ENCODE measurements at places on chromosomes 2 and 18.

DNA sequence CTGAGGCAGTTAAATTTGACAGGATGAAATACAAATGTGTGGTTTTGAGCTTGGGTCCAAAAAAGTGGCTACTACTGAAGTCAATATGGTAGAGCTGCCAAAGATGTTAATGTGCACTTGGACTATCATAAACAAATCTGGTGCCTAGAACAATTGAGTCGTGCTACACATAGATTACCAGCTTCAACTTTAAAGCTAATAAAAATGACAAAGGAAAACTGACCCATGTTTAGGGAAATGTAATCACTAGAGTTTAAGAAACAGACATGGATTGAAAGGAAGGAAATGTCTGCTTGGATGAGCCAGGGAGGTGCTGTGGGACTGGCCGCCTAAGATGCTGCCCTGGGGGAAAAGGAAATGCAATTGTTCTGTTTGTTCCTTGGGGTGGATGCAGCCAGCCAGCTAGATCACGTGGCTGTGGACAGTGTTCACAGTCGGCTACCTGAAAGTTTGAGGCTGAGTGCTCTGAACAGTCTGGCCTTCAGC, 36.6 kb downstream of the CYB5A start:
- no peak for DNase-seq

DNA sequence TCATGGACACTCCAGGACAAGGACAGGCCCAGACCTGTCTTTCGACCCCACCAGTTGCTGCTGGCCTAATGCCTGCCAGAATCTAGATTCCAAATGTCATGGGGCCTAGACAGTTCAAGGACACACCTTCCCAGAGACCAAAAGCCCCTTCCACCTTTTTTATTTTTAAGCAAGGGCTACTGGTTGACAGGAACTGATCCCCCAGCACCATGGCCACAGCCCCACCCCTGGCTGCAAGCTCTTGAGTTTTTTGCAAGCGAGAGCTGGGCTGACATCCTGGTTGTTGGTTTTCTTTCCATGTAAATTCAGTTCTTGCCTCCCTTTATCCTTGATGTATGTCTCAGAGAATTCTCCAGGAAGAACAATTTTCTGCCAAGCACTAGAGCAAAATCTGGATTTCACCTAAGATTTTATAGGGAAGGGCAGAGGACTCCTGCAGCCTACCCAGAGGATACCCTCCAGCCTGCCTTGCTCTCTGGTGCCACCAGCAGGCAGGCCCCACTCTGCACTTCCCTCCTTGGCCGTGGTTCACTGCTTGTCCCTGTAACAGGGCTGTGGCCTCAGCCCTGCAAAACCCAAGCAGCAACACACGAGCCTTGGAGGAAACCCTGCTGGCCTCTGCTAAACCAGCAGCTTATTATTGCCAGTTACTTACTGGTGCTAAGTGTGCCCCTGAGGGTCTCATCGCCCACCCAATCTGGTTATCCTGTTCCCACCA, 97.7 kb downstream of the TWIST2 start:
- peak; percentile 65 for DNase-seq

DNA sequence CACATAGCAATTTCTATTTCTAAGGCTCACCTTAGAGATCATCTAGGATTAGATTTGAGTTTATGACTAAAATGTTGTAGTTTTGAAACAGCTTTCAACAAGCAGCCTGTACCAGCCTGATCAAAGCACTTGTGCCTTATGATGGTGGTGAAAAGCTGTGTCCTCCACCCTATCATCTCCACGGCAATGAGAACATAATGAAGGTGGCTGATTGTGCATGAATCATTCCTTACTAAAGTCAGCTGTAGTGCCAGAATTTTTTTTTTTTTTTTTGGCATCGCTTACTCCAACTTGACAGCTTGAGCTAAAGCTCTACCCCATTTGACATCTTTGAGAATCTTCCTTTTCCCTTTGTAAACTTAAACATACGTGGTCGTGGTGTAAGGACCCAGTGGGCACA, 86.0 kb downstream of the DCC start:
- no peak for DNase-seq

GRCh38 chr2:232338759-232339106, 39.8 kb upstream of the ALPP start:
- DNase-seq = no peak

GRCh38 chr2:143261986-143262385, 132.8 kb downstream of the ARHGAP15 start:
- no peak for DNase-seq

DNA sequence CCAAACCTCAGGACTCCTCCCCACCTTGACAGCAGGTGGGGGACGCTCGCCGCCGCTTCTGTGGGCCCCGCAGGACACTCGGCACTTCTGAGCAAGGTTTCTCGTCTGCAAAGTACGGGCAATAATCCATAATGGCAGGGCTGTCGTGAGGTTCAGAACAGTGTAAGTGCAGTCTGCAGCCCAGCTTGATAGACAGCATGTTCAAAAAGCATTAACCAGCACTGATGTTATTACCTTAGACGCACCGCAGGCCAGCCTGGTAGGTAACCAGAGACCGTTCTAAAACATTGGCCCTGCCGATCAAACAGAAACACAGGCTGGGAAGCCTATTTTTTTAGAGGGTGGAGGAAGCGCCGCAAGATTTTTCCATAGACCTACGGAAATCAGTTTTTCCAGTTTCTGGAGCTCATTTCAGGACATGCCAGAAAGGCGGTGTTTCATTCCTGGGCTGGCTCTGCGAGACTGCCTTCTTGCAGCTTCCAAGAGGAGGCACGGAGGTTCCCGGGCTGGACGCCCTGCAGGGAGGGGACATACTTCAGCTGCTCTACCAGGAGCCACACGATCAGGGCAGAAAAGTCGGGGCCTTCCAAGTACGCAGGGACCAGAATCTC, 148.7 kb downstream of the TPO start:
- no peak for DNase-seq

GRCh38 chr18:74333091-74333490, 17.5 kb downstream of the C18orf63 start:
- no peak for DNase-seq

DNA sequence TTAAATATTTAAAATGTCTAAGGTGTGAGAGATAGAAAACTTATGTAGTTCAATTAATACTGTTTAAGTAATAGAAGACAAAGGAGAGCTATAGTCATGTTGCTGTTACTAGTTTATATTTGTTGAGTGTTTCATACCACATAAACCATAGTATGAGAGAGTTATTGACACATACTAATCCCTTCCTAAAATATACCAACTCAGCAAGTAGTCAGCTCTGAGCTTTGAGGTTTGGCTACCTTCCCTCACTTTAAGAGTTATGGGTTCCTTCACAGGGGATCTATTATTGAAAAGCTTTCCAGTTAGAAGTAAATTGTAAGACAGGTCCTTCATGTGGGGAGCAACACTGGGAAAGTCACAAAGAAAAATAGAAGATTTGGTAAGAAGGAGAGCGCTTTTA, 701.6 kb upstream of the ZEB2 start:
- DNase-seq = no peak

DNA sequence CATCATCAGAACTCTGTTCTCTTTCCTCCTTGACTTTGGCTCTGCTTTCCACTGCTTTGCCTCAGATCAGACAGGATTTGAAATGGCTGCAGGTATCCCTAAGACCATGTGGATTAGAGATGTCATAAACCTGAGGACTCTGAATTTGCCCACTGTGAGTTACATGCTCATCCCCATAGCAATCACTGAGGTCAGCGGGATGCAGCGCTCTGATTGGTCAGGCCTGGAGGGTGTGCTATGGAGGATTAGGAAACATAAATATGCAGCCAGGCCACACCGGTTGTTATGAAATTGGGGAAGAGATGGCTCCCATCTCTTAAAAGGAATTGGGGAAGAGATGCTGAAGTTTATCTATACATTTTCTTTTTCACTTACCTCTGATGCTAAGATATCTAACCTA, 73.7 kb upstream of the DNAJC10 start:
- DNase-seq = peak; percentile 78

- no peak for DNase-seq
Measured at GRCh38 chr18:60965856-60966255, 367.4 kb upstream of the CDH20 start.

- peak; percentile 87 for DNase-seq
Measured at GRCh38 chr2:217953011-217953481, 49.7 kb downstream of the TNS1 start.

GRCh38 chr18:3494245-3494526, 44.2 kb downstream of the TGIF1 start:
- no peak for DNase-seq

DNA sequence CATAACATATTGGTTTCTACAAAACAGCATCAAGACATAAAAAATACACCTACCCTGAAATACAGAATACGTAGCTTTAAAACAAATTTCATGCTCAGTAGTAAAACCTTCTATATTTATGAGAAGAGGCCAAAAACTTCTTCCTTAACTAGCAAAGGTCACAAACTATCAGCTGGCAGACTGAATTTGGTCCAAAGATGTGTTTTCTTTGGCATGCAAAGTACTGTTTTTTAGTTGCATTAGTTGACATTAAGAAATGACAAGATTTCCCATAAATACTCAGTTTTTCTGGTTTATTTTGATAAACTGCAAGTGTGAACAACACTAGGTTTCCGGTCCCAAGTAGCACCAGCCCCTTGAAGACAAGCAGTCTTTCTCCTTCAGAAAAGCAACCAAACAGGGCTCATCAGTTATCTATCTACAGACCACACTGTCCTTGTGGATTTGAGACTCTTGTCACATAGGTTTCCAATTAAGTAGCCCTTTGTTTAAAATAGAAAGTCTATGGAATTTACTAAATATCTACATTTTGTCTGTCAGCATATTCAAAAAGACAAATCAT, 35.6 kb downstream of the SLC25A12 start:
- DNase-seq = no peak

- peak; percentile 45 for DNase-seq
Measured at GRCh38 chr2:200658278-200658864, 72.6 kb downstream of the AOX1 start.
